ENCODE measurements at places on chromosomes 16 and 17. TPM values are rescaled to one million over a fixed set of nuclear protein-coding genes. Genes with fewer than 3 reads are reported as not detected.

DNA sequence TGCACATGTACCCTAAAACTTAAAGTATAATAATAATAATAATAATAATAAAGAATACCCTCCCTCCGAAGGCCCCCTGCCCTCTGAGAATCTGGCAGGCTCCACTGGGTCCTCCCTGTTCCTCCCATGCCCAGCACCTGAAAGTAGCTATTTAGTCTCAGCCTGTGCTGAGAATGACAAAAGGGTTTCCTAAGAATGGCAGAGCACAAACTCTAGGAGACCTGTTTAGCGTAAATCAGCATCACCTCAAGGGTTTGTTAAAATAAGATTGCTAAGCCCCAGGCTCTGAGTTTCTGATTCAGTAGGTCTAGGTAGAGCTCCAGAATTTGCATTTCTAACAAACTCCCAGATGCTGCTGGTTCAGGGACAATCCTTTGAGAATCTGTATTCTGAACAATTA lies 606.8 kb upstream of the CDH11 start:
- no peak overlapping the region for H3K27ac ChIP-seq
- DNase-seq = no peak
- no peaks in the 10 kb centered on the region for H3K36me3 ChIP-seq
- no peaks in the 10 kb centered on the region for H3K4me1 ChIP-seq

DNA sequence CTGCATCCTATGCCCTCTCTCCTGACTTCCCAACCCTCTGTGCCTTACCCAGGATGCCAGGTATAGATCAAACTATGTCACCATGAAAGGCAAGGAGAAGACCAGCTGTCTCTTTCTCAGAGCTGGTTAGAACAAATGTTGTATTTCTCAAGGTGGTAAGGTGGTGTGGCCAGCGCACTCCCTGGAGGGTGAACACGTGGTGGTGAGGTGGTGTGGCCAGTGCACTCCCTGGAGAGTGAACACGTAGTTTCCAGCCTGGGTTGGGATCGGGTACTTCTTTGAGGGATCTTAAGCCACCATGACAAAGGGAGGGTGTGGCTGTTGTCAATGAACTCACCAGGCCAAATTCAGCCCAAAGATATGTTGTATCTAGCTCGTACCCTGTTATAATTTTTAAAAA lies 26.8 kb downstream of the KATNIP start:
- no peaks in the 10 kb centered on the region for H3K27me3 ChIP-seq
- H3K27ac ChIP-seq = peak overlapping the region; percentile 33
- peaks cover 16% of the 10 kb centered on the region for H3K36me3 ChIP-seq
- H3K4me3 ChIP-seq = no peak overlapping the region

The SGCA gene
- not detected for total RNA-seq

The HAS3 gene
- total RNA-seq = 3.4 TPM

- no peak overlapping the region for H3K27ac ChIP-seq
- no peaks in the 10 kb centered on the region for H3K36me3 ChIP-seq
- H3K4me1 ChIP-seq = peaks cover 7% of the 10 kb centered on the region
- DNase-seq = no peak
Measured at GRCh38 chr17:55334881-55335540, 70.3 kb downstream of the HLF start.

The ASGR2 gene
- total RNA-seq = not detected

- H3K27me3 ChIP-seq = no peaks in the 10 kb centered on the region
- peak overlapping the region; percentile 96 for H3K27ac ChIP-seq
- peak overlapping the region; percentile 86 for H3K4me3 ChIP-seq
Measured at GRCh38 chr16:67992661-67993206, 6.5 kb downstream of the DPEP2 start.

- no peak overlapping the region for H3K4me3 ChIP-seq
- DNase-seq = no peak
- no peaks in the 10 kb centered on the region for H3K36me3 ChIP-seq
- H3K27ac ChIP-seq = no peak overlapping the region
Measured at GRCh38 chr16:57348327-57348726, 10.3 kb upstream of the CCL22 start.

The ENPP7 gene
- total RNA-seq = 0.29 TPM

DNA sequence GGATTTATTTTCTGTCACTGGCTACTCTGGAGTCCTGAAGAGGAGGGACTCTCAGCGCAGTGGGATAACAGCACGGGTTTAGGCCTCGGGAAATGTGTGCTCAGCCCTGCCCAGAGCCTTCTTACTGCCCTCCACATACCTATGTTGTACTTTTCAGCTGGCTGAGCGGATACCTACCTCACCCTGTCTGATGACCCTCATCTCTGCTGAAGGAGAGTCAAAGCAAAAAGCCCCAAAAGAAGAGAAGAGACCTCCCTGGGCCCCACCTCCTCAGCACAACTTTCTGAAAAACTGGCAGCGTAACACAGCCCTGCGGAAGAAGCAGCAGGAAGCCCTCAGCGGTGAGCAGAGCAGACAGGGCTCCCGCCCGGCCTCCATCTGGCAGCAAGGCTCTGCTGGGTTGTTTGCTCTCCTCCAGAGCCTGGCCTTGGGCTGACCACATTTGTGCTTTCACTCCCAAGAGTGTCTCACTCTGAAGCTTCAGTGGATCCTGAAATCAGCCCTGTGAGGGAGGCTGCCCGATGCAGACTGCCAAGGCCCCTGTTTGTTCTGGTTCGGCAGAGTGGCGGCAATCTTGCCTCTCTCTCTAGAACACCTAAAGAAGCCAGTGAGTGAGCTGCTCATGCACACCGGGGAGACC lies 10.3 kb downstream of the MYCBPAP start:
- H3K4me1 ChIP-seq = no peaks in the 10 kb centered on the region
- H3K36me3 ChIP-seq = no peaks in the 10 kb centered on the region
- H3K27ac ChIP-seq = peak overlapping the region; percentile 57
- H3K4me3 ChIP-seq = no peak overlapping the region
- no peaks in the 10 kb centered on the region for H3K27me3 ChIP-seq
- no peak for DNase-seq

- H3K27me3 ChIP-seq = peaks cover 5% of the 10 kb centered on the region
- no peaks in the 10 kb centered on the region for H3K4me1 ChIP-seq
- no peaks in the 10 kb centered on the region for H3K36me3 ChIP-seq
- no peak overlapping the region for H3K4me3 ChIP-seq
- no peak overlapping the region for H3K27ac ChIP-seq
Measured at GRCh38 chr17:34761646-34762045, 182.3 kb downstream of the TMEM132E start.
